Right kidney (tissue), 9 donors: ENCODE measurements at places on chromosomes 2 and 18.

DNA sequence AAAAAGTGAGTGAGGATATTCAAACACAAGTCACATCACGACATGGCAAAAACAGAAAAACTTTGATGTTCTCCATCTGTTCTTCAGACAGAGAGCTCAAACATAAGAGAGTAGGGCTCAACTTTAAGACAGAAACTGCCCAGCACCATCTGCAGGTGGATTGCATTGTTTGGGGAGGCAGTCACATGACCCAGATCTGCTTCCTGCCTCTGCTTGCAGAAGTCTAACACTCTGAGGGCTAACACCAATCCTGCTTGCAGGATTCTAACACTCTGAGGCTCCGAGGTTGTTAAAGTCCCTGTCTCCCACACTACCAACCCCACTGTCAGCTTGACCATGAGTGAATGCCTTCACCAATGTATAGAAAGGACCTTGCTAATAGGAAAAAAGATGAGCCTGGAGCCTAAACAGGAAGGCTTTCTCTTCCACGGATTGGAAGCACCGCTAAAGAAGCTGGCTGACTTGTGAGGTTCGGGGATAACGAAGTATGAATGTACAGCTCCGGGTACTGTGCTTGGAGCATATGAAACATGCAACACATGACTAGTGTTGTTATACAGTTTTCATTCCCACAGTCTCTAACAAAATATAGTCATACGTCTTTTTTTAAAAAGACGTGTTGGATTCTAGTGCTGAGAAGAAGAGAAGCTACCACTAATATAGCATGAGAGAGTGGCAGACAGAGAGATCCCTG is 176.6 kb upstream of the CREB1 start:
- no peak for DNase-seq

DNA sequence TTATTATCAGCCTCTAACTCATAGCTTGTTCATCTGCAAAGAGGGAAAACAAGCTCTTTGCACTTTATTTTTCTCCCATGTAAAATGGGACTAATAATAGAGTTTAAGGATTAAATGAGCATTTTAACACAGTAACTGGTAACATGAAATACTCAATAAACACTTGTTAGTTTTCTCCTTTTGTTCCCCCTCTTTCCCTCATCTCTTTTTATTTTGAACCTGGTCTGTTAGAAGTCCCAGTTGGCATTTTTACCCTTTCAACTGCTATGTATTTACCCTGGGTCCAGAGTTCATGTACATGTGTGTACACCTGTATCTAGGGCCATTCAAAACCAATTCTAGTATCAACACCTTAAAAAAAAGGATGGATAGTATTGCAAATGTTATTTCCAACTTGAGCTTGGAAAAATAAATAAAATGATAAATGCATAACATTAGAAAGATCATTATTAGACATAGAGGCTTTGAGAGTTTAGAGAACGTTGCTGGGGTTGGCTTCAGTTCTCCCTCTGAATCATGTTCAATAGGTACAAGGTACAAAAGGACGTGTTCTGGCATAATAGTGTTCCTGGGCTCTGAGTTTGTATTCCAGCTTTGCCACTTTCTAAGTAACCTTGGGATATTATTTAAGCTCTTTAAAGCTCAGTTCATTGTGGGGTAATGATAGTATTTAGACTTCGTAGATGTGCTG is 5.2 kb upstream of the VPS54 start:
- DNase-seq, result no peak

- peak; percentile 70 for DNase-seq
Measured at GRCh38 chr2:42142547-42143184, 26.5 kb upstream of the EML4 start.

DNA sequence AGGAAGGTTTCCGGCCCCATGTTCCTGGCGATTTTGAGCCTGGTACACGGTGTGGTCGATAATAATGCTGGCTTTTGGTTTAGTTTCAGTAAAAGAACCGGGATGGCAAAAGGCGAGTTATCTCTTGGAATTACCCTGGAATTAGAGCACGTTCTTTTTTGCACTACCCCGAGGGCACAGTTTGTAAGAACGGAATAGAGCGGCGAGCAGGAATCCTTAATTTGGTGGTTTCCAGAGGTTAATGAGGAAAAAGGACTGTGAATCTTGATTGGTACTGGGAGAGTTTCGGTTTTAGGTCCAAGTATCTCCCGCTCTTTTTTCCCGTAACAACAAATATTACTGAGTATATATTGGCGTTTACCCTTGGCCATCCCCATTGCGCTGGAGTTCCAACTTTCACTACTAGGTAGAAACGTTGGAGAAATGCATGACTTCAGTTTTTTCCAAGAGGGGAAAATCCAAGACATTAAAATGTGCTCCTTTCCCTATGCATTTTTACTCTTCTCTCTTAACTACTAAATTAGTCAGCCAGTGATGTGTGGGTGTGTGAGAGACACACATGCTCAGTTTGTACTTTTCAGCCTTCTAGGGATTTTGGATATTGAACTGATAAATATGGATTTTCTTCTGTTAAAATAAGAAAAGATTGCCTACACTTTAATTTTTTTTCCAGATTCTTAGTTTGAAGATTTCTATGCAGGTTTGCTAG is 160.8 kb downstream of the AGPS start:
- no peak for DNase-seq

DNA sequence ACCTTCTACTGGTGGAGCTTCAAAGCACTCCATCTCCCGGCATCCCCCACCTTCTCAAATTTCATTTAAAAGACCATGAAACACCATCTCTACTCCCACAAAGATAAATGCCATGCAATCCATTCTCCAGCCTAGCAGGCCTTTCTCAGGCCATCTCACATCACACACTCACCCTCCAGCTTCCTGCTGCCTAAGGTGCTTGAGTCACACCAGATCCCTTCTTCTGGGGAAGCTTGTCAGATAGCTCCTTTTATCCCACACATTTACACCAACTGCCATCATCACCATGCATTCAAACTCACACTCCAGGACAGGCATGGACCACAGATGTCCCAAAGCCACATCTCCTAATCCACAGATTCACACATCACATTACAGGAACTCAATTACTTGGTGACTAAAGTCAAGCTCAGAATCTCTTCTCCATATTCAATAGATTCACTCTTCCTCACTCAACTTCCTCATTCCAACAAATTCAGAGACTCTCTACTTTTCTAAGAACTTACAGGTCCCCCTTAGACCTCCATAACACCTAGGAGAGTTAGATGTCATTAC is 292.5 kb downstream of the TNS1 start:
- DNase-seq, result no peak

DNA sequence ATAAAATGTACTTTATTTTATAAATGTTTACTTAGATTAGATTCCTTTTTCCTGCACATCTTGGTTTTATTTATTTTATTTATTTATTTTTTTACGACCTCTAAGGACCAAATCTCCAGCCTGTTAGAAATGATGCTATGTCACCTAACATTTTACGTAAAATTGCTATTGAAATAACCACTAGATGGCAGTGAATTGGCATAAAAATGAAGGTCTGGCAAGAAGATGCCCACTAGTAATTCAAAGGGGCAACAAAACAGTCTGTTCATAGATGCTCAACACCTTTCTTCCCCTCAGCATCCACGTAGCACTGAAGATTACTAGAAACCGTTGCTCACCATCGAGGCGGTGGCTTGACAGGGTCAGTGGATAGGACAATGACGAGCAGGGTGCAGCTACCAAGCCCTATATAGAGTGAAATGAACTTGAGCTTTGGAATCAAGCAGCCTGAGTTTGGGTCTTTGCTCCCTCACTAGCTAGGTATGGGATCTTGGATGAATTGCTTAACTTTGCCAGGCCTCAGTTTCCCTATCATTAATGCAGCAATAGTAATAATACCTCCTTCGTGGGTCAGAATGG is 128.7 kb upstream of the L3MBTL4 start:
- no peak for DNase-seq

- DNase-seq, result no peak
Measured at GRCh38 chr18:34740101-34740500, 30.0 kb downstream of the DTNA start.

DNA sequence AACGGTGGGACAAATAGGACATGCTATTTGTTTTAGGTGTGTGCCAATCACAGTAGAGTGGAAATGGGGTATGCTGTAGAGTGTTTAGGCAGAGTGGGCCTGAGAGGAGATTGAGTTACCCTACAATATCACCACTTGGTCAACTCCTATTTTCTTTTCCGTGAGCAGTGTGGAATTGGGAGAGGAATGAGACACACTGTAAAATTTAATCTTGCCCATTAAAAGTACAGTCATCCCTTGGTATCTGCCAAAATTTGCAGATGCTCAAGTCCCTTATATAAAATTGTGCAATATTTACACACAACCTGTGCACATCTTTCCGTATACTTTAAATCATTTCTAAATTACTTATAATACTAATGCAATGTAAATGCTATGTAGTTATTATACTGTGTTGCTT is 12.4 kb downstream of the FBXO48 start:
- no peak for DNase-seq

GRCh38 chr2:206988884-206989283 is 49.6 kb downstream of the CPO start:
- no peak for DNase-seq

- DNase-seq, result no peak
Measured at GRCh38 chr2:151007365-151007764, 254.3 kb downstream of the RBM43 start.

- DNase-seq, result no peak
Measured at GRCh38 chr18:49842656-49843055, 29.3 kb upstream of the ACAA2 start.

GRCh38 chr2:129735576-129735975 is 243.9 kb upstream of the RAB6C start:
- no peak for DNase-seq

GRCh38 chr2:29579495-29580169 is 341.8 kb downstream of the ALK start:
- no peak for DNase-seq

GRCh38 chr2:27593240-27593639 is 10.4 kb downstream of the ZNF512 start:
- DNase-seq, result no peak

DNA sequence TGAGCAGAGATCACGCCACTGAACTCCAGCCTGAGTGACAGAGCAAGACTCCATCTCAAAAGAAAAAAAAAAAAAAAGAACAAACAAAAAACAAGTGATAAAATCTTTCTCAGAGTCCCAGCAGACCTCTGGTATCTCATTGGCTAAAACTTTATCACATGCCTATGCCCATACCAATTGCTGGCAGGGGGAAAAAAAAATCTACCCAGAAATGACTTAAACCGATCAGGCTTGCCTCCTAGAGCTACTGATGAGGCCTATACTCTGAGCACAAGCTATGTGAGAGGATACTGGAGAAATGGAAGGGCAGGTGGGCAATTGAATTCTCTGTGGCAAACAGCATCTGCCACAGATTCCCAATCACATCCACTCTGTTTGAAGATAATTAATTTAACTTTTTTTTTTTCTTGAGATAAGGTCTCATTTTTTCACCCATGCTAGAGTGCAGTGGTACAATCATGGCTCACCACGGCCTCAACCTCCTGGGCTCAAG is 49.0 kb downstream of the FBXO36 start:
- no peak for DNase-seq

- no peak for DNase-seq
Measured at GRCh38 chr2:222734703-222735014, 63.2 kb downstream of the MOGAT1 start.

DNA sequence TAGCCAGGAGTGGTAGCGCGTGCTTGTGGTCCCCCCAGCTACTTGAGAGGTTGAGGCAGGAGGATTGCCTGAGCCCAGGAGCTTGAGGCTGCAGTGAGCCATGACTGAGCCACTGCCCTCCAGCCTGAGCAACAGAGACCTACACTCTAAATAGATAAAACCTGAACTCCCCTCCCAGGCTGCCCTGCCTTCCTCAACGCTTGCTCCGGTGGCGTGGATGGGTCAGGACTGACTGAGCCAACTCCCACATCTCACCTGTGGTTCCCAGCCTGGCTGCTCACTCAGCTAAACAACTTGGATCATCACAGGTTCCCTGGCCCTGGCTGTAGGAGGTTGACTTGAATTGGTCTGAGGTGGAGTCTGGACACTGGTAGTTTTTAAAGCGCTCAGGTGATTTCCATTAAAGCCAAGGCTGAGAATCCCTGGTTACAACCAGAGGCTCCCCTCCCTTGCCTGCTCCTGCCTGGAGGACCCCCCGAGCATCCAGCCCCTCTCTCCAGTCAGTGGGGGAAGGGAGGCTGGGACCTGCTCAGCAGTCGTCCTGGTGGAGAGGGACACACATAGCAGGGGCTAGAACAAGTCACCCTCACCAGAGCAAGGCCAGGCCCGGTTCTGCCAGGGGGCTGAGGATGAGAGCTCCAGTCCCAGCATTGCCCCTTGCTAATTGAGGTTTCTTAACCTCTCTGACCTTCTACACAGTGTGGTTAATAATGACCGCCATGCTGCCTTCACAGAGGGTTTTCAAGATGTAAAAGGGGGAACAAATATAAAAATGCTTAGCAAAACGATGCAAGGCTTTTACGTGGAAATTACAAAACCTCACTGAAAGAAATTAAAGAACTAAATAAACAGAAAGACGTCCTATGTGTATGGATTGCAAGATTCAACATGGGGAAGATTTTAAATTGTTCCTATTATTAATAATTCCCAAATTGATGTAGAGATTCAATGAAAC is 46.9 kb upstream of the TAF1B start:
- no peak for DNase-seq

DNA sequence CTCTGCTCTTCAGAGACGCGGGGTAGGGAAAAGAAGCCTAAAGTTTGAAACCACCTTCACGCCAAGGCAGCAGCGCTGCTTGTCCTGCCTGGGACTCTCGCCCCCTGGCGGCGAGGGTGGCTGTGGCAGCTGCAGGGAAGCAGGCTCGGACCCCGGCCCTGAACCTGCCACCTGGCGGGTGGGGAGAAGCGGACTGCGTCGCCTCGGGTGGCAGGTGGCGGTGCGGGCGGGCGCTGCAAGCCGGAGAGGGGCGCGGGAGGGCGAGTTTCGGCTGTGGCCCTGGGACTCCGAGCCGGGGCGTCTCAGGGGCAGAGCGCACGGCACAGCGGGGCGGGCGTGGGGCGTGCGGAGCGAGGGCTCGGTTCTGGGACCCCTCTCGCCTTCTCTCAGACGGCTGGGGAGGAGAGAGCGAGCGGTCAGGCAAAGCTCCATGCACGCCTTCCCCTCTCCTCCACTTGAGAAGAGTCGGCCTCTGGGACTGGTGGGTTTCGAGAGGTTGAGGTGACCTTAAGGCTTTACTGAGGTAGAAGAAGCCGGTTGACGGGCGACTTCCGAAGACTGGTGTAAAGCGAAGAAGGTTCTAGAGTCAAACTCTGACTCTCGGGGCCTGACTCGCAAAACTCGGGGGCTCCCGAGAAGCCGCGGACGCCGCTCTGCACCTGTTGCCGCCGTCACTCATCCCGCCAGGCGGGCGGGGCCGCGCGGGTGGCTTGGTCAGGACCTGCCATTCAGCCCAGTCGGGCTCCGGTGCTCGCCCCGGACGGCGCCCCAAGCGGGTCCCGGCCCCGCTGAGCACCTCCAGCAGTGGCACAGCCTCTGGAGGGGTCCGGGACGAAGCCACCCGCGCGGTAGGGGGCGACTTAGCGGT is 1.1 kb upstream of the BOLL start:
- DNase-seq, result peak; percentile 74

GRCh38 chr2:127360242-127360641 is 27.5 kb downstream of the MAP3K2 start:
- DNase-seq, result no peak
